AG08396 (cell line): ENCODE measurements at places on chromosomes 1 and 21.

GRCh38 chr1:19672237-19672636 is 7.6 kb downstream of the HTR6 start:
- DNase-seq, result no peak

DNA sequence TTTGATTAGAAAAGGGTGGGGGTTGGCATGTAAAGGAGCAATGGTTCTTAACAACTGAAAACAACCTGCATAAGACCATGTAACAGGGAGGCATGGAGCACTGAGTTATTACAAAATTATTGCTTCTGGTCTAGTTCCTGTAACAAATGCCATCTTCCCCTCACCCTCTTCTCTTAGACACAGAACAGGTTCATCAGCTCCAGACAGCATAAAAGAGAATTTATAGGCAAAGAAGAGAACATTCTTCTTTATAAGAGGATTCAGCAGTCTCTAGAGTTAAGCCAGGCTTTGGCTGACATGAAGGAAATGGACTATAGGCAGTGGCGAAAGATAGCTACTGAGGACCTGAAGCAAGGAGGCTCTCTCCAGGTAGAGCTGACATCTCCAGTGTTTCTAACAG is 38.9 kb downstream of the RGSL1 start:
- no peak for DNase-seq

GRCh38 chr1:4393191-4393590 is 261.2 kb upstream of the AJAP1 start:
- no peak for DNase-seq

DNA sequence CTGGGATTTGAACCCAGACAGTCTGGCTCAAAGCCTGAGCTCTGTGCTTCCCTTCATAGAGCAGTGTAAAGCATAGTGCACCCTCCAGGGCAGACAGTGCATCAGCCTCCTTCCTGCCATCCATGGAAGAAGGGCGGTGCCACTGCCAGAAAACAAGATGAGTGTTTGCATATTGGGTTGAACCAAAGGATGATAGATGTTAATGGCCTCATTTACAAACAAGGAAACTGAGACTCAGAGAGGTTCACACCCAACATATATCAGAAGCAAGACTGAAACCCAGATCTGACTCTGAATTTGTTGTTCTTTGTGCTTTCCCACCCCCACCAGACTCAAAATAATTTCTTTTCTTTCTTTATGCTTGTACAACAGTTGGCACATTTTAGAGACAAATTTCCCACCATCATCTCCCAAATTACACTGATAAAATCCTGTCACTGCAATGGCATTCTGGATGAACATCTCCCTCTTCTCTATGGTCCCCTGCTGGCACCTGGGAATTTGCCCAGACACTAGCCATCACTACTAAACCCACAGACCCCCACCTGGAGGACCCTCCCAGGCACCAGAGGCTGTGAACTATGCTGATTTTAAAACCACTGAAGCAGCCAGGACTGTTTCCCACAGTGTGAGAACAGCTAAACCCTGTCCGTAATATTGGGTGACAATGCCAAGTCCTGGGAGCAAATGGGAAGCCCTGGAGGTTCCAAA is 45.4 kb upstream of the MPZL1 start:
- no peak for DNase-seq

DNA sequence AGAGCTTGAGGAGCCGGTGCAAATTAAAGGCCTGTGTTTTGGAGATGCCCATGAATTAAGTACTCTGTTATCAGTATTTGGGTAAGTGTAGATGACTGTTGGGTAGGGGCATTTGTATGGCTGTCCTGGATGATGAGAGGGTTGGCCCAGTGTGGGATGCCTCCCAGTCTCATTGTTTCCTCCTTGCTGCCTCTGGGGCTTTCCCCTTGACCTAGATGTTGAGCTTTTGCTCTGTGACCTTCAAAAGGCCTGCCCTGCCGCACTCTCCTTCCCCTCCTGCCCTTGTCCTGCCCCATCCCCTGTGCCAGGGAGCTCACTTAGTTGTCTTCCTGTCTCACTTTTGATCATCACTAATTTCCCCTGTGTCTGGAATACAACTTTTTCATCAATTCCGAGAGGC is 10.0 kb downstream of the GALNT2 start:
- no peak for DNase-seq

GRCh38 chr1:230208619-230209261 is 141.7 kb downstream of the GALNT2 start:
- no peak for DNase-seq

DNA sequence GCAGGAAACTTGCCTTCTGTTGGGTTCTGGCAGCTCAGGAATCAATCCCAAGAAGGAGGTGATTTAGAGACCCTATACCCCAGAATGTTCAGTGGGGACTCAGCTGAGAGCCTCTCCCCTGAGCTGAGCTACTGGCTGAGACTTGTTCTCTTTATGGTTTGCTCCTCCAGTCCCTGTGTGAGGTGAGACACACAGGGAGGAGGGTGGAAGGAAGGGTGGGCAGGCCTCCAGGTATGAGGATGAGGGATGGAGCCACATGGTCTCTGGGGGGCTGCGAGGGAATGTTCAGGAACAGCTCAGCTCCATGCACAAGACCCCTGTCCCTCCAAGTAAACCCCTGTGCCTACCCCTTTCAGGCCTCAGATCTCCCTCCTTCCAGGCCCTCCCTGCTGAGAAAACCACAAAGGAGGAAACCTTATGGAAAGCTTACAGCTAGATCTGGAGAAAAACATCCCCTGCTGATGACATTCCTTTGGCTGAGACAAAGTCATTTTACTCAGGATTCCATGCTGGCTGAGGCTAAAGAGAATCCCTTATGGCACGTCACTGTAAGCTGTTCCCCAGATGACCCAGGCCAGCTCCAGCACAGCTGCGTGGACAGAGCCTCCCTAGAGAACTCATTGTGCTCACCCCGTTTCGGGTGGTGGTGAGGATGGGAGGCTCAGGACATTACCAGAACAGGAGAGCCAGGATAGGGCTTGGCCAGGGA is 91.5 kb upstream of the IPO9 start:
- peak; percentile 84 for DNase-seq

- DNase-seq, result peak; percentile 79
These were observed 15.9 kb downstream of the ESPN start for GRCh38 chr1:6440198-6441126.

- no peak for DNase-seq
These were observed 14.9 kb downstream of the ABCA4 start for GRCh38 chr1:94105957-94106529.

DNA sequence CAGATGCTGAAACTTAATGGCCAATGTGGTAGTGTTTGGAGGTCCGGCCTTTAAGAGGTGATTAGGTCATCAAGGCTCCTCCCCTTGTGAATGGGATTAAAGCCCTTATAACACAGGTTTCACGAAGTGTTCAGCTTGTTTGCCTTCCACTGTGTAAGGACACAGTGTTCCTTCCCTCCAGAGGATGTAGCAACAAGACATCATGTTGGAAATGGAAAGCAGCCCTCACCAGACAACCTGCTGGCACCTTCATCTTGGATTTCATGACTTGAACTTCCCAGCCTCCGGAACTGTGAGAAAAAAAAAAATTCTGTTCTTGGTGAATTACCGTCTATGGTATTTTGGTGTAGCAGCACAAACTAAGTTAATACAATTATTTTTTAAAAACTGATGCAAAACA is 613.8 kb downstream of the KIF26B start:
- no peak for DNase-seq

GRCh38 chr1:67935560-67935959 is 102.3 kb upstream of the GNG12 start:
- DNase-seq, result no peak

- DNase-seq, result no peak
These were observed 24.3 kb downstream of the STPG1 start for GRCh38 chr1:24389231-24389678.

DNA sequence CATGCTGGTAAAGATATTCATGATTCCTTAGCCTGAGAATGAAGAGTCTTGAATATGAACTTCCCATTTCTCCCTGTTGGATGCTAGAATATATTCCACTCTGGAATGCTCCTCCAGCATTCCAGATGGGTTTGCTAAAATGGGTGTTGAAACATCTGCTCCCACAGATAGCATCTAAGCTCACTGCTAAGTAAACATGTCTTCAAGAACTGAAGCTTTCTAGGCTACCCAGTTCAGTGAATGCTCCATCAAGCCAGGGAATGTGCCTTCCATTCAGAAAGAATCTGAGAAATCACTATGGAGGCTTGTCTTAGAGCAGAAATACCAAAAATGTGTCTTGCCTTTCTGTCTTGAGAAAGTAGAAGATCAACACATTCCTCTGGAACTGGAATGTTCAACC is 81.1 kb downstream of the TNFSF18 start:
- peak; percentile 26 for DNase-seq

DNA sequence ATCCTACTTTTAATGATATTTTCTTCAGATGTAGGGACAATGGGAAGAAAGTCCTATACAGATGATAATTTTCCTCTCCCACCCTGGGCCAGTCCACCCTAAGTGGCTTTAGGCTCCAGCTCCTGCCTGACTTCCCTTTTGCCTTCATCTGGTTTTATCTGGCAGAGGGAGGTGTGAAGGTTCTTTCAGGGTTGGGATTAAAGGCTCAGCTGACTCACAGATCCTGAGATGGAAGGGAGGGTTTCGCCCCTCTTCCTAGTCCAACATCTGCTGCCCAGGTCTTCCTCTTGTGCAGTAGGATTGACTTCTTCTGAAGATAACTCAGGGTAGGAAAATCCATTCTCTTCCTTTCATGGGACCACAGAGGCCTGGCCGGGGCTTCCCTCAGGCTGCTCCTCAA is 362.4 kb upstream of the KAZN start:
- DNase-seq, result no peak

DNA sequence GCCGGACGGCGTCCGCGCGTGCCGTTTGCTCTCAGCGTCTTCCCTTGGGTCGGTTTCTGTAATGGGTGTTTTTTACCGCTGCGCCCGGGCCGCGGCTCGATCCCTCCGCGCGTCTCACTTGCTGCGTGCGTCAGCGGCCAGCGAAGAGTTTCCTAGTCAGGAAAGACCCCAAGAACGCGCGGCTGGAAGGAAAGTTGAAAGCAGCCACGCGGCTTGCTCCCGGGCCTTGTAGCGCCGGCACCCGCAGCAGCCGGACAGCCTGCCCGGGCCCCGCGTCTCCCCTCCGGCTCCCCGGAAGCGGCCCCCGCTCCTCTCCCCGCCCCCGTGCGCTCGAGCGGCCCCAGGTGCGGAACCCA is 159.8 kb downstream of the RUNX1 start:
- DNase-seq, result peak; percentile 67

DNA sequence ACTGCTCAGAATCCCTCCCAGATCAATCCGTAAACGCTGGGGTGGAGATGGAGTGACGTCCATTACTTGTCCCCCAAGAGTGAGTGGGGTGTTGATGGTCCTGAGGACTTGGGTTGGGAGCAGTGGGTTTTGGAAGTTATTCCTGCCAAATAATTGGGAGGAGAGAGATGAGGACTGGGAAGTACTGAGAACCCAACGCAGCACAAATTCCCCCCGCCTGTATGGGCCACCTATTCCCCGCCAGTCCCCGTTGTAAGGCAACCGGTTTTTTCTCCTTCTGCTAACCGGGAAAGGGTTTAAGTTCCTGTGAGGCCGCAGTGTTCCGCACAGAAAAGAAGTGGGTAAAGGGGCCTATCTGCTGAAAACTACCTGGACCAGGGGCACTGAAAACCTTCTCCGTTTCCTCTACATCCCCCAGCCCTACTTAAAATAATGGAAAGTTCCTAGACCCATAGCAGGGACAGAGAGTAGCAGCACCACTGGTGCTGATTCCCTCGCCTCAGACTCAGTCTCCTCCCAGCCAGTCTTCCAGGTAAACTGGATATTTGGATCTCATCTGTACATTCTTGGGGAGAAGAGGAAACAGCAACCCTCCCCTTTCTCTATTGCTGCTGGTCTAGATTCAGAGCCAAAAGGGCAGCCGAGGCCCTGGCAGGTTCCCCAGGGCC is 738 bp downstream of the LURAP1 start:
- DNase-seq, result peak; percentile 41

GRCh38 chr1:201764166-201764565 is 64.8 kb upstream of the IPO9 start:
- DNase-seq, result no peak

DNA sequence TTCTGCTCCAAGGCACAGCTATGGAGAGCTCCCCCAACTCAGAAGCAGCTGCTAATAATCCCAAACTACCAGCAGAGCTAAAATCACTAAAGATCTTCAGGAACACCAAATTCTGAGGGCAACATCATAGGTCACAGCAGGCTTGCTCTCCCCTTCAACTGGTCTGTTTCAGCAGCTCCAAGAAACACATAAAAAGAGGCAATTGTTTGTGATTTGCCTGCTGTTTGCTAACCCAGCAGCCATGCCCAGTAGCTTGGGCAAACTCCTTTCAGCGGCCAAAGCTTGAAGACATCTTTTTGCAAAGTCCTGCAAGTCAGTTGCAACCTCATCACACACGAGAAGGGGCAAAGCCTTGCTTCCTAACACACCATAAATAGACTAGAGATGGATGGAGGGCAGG is 8.9 kb downstream of the ERI3 start:
- no peak for DNase-seq

- peak; percentile 91 for DNase-seq
These were observed 45.5 kb downstream of the SNRPE start for GRCh38 chr1:203906932-203907331.

GRCh38 chr1:43272161-43272560 is 2.4 kb downstream of the TMEM125 start:
- peak; percentile 5 for DNase-seq

GRCh38 chr1:63671514-63671913 is 78.3 kb downstream of the PGM1 start:
- no peak for DNase-seq

DNA sequence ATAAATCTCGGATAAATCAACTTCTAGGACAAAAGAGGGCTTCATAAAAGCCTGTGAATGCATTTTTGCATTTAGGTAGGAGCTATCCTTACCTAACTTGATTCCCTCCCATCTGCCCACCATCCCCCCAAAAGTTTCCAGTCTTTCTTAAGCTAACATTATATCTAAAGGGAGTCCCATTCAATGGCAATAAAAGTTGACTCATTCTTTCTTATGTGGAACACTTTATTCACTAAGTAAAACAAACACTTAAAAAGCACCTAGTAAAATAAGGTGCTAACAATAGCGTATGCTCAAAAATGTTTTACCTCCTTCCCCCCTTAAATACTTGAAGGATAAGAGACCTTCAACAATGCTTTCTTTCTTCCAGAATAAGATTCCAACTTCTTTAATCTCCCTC is 83.8 kb downstream of the GON4L start:
- no peak for DNase-seq

- DNase-seq, result no peak
These were observed 54.3 kb upstream of the C1orf198 start for GRCh38 chr1:230922620-230923019.

- DNase-seq, result no peak
These were observed 1.2 kb downstream of the MCOLN2 start for GRCh38 chr1:84995484-84996334.

GRCh38 chr1:82560566-82560965 is 759.8 kb downstream of the ADGRL2 start:
- DNase-seq, result no peak

DNA sequence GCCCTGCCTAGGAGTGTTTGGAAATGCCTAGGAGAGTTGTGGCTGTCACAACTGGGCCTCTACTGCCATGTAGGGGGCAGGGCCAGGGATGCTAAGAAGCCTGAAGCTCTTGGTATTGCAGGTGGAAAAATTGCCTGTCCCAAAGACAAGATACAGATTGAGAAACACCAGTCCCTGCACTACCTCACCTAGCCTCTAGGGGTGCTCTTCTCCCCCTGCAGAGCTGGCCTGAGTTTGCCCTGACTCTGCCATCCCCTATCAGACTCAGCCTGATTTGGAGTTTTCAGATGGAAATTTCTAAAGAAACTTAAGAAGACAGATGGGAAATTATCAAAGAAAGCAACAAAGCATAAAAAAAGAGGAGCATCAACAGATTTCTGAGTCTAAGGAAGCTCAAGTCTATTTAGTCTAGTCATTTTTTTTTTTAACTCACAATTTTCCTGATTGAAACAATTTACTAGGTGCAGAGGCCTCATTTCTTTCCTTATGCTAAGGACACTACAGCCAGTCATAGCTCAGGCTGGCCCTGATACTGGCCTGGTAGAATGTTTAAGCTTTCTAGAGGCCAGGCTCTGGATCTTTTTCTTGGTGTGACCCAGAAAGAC is 61.4 kb upstream of the LRRN2 start:
- peak; percentile 64 for DNase-seq
